ENCODE measurements at places on chromosomes 5 and 9.

DNA sequence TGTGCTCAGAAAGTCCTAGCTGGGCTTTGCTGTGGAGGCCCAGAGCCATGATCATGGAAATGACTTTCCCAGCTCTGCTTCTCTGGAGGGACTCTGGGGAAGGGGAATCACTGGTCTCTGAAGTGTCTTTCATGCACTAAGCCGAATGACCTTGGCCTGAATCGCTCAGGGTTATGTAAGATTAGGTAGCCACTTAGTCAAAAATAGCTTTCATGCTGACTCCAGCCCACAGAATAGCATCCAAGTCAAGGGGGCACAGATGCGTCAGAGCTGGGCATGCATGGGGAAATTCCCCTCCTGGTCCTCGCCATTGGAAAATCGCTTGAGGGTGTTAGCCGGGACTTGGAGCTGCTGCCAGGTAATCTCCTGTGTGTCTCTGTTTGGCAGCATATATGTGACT is 36.1 kb upstream of the PPARGC1B start:
- DNase-seq, result no peak

- DNase-seq, result no peak
These were observed 58.1 kb upstream of the ZNF354A start for GRCh38 chr5:178788381-178789085.

GRCh38 chr9:112065806-112066606 is 109.1 kb downstream of the SUSD1 start:
- DNase-seq, result no peak

DNA sequence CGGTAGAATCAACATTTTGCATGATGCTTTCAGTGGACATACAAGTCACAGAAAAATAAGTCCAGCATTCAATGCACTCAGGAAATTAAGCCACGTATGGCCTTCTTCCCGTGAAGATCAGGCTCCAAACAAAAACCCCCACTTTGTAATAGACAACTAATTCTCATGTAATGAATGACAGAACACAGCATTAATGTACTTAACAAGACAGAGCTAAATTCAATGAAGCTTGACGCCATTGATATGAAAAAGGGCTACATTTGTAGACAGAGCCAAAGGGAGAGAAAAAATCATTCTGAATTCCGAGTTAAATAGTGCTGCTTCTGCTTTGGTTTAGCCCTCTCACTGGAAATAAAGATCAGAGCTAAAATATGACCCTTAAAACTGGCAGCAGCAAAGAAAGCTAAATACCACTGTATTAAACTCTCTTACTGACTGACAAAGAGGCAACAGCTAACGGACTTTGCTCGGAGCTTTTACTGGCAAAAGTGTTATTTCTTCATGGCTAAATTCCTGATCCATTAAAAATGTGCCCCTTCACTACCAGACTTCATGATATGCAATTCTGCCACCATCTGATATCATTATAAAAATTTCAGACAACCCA is 250.5 kb downstream of the BNC2 start:
- no peak for DNase-seq

DNA sequence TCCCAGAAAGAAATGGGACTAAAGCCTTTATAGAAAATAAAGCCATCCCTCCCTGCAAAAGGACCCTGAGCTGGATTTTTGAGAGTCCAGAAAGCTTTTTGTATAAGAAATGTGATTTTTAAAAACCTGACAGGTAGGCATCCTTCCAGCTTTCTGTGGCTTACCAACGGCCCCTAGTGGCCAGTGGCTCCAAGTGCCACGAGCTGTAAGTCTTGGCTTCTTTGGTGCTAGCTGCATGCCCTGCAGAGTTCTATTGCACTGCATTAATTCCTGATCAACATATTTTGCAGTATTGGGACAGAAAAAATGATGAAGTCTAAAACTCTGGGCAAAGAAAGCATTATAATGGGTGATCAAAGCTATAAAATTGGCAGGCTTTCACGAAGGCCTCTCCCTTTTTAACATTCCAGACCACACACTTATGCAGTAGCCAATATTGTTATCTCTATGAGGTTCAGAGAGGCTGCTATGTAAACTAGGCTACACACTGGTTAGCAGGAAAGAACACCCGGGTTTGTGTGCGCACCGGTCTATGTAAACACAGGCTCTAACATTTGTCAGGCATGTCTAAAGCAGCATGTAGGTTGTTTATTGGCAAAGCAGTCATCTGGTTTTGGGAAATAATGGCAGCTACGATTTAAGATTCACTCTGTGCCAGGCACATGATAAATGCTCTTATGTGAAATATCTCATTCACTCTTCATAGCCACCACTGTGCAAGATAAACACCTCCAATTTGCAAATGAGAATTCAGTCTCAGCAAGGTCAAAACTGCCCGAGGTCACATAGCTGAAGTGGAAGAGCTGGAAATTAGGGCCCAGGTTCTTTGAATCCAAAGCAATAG is 55.2 kb downstream of the NMUR2 start:
- peak; percentile 16 for DNase-seq

DNA sequence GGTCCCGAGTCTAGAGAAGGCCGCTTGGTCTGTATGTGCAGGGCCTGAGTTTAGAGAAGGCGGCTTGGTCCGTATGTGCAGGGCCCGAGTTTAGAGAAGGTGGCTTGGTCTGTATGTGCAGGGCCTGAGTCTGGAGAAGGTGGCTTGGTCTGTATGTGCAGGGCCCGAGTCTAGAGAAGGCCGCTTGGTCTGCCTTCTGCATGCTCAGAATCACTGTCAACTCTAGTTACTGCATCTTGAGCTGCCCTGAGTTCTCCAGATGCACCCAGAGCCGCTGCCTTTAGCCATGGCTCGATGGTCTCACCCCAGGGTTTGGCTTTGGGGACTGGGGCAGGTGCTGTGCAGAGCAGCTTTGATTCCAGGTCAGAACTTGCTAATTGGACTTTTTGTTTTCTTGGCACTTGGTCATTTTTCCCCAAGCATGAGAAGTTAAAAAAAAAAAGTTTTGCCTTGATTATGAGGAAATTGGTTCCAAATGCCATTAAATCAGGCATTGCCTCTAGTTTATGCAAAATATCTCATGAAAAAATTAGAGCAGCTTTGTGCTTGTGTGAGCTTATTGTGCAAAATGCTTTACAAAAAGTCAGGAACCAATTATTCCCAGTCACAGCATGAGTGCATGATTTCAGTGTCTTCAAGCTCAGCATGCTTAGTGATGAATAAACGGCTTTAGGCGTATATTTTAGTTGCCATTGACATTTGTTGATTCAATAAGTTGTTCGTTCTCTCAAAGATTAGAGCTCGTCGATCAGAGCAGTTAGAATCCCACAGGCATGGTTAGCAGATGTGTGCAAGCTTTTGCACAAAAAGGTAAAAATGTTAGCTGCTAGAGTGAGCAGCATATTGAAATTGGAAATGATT is 25.4 kb upstream of the EXOC3 start:
- DNase-seq, result no peak

DNA sequence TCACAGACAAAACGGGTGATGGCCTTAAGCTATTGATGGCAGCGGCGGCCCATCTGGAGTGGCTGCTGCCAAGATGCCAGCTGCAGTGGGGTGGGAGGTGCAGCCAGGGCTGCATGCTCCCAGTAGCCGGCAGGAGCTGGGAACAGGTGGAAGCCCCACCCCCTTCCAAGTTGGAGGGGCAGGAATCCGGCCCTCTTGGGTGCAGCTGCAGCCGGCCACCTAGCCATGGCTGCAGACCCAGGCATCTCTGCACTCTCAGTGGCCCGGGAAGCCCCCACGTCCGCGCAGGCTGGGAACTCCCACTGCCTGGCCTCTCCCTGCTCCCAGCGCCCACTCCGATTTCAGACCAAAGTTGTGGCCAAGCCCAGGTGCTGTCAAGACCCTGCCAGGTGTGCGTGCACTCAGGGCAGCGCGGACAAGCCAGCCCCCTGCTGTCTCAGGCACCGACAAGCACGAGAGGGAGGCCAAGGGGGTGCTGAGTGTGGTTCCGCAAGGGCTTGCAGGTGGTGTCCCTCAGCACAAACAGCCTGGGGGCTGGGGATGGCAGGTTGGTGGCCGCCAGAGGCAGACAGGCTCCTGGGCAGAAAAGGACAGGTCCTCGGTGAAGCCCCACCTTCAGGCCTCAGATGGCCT is 115.1 kb upstream of the TSLP start:
- no peak for DNase-seq

DNA sequence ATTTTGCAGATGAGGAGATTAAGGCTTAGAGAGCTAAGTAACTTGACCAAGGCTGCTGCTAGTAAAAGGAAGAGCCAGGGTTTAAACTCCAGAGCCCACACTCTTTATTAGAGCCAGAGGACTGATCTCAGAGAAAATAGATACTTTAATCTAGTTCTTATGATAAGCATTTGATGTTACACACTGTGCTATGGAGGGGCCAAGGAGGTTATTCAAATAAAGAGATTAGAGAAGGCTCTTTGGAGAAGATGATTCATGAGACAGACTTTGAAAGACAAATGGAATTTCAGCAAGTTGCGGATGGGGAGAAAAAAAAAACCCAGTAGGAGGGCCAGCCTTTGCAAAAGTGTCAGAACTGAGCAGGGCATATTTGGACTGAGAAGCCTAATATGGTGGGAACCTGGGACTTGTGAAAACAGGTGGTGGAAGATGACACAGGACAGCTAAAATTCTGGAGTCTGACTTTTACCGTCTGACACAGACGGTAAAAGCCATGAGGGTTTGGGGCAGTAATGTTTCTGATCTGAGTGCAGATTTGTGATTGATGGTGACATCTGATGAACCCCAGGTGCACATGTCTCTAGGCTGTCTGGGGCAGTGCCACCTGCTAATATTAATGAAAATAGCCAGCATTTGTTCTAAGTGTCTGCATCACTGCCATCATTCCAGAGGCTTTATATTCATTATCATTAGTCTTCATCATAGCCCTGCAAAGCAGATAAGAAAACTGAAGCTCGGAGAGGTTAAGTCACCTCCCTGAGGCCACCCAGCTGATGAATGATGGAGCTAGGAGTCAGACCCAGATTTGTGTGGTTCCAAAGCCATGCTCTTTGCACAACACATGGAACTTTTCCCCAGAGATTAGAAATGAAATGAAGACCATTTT is 65.3 kb upstream of the CXCL14 start:
- no peak for DNase-seq

GRCh38 chr5:50658246-50658645 is 8.2 kb upstream of the PARP8 start:
- no peak for DNase-seq

DNA sequence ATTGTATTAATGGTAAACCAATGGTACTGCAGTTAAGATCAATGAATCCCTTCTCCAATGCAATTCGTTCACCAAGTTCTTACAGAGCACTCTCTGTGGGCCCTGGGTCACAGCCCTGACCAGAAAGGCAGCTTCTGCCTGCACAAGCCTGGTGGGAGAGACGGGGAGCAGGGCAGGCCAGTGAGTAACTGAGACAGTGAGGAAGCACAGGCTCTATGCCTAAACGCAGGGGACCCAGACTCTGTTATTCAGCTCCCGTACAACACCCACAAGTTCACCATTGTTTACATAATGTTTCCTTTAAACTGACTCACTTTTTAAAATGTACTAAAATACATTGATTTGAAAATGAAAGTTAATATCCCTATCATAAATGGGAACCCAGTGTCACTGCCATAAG is 40.5 kb upstream of the CTSL start:
- no peak for DNase-seq

DNA sequence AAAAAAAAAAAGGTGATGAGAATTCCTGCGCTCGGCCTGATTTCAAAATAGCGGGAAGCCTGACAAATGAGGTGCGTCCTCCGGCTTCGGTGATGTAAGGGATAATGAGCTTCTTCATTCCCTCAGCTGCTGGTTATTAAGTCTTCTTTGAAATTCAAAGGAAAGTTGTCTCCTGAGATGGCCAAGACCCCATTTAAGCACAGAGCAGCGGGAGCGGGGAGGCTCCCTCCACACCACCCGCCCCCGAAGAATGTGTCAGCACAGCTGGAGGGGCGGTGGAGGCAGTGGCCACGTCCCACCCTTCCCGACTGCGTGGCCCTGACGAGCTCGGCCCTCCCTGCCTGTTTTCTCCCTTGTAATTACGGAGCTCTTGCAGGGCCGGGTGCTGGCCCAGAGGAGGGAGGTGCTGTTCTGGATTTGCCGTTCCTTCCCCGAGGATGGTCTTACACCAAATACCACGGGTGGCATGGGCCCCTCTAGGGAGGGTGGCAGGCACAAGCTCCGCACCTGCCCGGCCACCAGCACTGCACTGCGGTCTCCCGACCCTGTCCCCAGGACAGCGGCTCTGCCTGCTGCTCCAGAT is 31.0 kb downstream of the SLC9A3 start:
- peak; percentile 53 for DNase-seq

GRCh38 chr5:94524841-94525697 is 93.3 kb downstream of the KIAA0825 start:
- DNase-seq, result peak; percentile 19

DNA sequence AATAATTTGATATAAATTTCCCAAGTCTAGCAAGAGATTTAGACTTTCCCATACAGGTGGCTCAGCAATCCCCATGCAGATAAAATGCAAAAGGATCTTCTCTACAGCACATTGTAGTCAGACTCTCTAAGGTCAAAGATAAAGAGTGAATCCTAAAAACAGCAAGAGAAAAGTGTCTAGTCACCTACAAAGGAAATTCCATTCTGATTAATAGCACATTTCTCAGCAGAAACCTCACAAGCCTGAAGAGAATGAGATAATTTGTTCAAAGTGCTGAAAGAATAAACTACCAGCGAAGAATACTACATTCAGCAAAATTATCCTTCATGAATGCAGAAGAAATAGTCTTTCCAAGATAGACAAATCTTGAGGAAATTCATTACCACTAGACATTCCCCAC is 493.3 kb downstream of the PRELID2 start:
- DNase-seq, result no peak

DNA sequence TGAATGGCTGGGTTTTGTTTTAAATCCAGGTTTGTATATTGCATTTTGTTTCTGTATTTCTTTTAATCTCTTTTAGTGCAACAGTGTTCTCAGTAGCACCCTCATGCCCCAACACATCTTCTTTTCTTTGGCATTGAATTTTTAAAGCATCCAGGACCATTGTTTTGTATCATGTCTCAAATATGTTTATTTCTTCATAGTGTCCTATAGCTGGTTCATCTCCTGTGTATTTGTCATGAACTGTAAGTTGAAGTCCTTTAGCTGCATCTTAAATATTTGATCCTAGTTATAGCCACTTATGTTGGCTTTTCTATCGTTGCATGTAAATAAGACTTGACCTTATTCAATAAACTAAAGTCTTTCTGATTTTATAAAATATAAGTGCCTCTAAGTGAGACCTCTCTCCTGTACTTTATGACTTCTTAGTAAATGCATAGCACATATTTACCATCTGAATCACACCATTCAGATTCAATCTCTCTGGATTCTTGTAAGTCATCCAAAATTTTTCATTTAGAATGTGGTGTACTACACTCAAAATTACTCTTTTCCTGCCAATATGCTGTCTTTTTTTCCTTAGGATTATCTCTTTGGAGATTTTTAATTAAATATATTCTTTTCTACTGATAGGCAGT is 21.0 kb upstream of the ERCC6L2 start:
- DNase-seq, result peak; percentile 21

DNA sequence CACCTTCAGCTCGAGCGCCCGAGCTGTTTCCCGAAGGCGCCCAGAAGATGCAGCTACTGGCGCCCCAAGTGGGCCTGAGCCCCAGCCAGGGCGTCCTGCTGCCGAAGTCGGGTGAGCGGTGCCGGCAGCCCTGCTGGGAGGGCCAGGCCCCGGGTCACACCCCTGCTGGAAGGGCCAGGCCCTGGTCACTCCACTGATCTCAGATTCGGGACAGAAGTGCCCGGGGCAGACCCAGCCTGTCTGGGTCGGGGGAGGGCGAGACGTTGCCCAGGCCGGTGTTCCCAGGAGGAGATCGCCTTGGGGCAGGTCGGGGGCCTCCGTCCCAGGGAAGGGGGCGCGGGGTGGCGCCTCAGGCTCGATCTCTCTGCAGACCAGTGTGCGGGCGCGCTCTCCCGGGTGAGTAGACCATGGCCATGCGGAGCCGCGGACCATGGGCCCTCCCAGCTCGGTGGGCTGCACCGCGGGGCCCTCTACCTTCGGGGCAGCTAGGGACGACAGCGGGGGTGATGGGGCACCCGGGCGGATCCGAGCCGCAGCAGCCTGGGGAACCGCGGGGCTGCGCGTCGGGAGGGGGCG is 2.3 kb downstream of the LCNL1 start:
- DNase-seq, result no peak
